Effector CD8-positive, alpha-beta T cell (primary cell): ENCODE measurements at places on chromosomes 4 and X.

GRCh38 chrX:50594788-50595187 is 124.2 kb upstream of the DGKK start:
- no peak for DNase-seq

DNA sequence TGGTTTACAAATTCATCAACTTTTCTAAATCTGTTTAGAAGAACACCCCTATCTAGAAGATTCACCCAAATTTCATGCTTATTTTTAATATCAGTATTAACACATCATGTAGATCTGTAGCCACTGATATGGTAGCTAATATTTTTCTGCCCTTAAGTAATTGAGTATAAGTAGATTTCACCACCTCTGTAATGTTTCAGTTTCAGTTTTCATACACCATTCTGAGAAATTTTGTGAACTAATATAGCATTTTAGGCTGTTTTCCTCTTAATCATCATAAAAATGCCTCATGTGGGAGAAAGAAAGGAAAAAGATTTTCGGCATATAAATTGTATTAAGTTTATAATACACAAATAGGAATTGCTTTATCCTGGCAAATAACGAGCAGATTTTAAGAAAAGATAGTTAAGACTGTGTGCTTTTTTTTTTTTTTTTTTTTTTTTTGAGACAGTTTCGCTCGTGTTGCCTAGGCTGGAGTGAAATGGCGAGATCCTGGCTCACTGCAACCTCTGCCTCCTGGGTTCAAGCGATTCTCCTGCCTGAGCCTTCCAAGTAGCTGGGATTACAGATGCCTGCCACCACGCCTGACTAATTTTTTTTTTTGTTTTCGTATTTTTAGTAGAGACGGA is 21.4 kb upstream of the RBPJ start:
- no peak for DNase-seq

- DNase-seq, result no peak
Measured at GRCh38 chr4:123524958-123525628, 128.5 kb downstream of the SPRY1 start.

GRCh38 chr4:148850257-148850995 is 408.2 kb upstream of the NR3C2 start:
- no peak for DNase-seq

DNA sequence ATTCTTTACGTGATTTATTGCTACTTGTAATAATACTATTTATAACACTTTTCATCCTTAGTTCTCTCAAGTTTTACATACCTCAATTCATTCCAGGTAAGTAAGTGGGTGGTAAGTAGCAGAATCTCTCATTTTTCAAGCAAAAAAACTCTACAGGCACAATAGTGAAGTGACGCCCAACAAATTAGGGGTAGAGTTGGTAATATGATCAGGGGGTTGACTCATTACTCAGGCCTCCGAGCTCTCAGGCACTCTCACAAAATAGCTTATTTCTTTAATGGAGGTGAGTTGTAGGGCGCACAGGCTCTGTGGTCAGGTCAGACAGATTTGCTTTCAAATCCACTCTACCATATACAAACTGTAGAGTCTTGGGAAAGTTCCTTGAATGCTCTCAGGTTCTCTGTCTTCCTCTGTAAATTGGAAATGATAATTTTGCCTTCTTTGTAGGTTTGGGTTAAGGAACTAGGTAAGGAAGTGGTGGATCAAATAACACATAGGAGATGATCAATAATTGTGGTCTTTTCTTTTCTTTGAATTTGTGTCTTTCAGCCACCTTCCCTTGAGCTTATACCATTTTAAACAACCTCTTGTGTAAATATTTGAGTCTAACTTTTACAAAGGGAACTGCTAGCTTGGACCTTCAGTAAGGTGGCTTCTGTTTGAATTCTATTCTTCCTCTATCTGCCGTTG is 134.9 kb upstream of the LEF1 start:
- no peak for DNase-seq

DNA sequence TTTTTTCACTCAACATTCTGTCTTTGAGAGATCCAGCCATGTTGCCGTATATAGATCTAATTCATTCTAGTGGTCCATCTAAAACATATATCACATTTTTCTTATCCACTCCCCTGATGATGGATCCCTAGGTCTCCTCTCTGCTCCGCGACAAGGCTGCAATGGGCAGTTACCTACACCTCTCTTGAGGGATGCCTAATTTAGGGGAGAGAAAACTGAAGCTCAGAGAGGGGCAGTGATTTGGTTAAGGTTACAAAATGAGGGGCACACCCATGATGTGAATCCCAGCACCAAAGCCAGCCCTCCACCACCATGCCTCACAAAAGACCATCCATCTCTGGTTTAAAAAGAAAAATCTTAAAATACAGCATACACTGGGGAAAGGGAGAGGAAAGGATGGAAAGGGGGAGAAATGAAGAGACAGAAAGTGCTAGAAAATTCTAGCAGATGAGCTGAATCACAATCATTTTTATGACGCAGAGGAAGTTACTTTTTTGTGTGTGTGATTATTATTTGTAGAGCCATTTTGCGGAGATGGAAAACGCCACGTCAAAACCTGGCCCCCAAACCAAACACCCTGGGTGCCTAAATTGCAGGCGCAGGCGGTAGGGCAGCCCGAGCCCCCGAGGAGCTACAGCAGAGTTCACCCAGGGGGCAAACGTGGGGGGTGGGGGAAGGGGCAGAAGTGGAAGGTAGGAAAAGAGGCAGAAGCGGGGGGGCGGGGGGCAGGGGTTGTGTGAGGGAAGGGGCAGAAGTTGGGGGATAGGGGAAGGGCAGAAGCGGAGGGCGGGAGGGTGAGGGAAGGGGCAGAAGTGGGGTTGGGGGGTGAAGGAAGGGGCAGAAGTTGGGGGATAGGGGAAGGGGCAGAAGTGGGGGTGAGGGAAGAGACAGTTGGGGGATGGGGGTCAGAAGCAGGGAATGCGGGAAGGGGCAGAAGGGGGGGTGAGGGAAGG is 1.3 kb upstream of the TSPYL2 start:
- peak; percentile 18 for DNase-seq

GRCh38 chr4:184361443-184361842 is 112.9 kb downstream of the IRF2 start:
- DNase-seq, result no peak

DNA sequence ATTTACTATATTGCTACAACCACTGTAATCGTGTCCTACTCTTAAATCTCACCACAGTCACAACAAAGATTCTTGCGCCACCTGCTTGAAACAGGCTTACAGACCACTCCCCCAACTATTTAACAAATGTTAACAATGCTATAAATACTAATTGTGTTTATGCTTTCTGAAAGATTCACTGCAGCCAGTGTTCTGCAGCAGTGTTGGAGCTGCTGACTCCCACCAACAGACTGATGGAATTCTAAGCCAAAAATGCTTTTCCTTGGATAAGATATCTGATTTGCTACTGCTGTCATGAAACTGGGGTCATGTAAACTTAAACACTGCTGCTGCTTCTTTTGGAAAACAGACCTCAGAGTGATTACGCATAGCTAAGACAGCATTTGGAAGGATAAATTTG is 244.2 kb upstream of the MAB21L2 start:
- DNase-seq, result no peak

DNA sequence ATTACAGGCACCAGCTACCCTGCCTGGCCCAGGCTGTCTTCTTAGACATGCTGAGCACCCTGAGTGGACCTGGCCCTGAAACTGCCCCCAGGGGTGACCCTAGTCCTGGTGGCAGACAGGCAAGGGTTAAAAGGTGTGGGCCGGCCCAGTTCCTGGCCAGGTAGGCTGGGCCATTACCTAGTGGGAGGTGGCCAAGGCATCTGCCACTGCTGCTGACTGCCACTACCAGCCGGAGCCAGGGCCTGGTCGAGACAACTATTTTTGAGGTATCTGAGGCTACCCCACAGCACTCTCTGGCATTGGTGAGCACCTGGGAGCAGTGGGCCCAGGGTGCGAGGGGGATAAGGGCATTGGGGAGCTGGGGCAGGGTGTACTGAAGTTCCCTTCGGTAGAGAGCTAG is at the start of gene CCDC120:
Gene CCDC120, plus strand, starts transcription at position 206 of the 400 bp plus-strand sequence. CDS start 3,043 bp downstream, outside the sequence.
- DNase-seq, result no peak

- DNase-seq, result no peak
Measured at GRCh38 chr4:16457944-16458343, 231.7 kb upstream of the TAPT1 start.

DNA sequence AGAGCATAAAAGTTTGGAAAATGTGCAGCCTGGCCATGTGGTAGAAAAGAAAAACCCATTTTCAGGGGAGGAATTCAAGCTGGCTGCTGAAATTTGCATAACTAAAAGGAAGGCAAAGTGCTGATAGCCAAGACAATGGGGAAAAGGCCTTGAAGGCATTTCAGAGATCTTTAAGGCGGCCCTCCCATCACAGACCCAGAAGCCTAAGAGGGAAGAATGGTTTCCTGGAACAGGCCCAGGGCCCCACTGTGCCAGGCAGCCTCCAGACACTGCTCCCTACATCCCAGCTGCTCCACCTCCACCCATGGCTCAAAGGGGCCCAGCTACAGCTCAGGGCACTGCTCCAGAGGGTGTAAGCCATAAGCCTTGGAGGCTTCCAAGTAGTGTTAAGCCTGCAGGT is 158.0 kb upstream of the PRDX4 start:
- DNase-seq, result no peak

- DNase-seq, result no peak
Measured at GRCh38 chr4:139243448-139244365, 36.3 kb downstream of the MGARP start.

DNA sequence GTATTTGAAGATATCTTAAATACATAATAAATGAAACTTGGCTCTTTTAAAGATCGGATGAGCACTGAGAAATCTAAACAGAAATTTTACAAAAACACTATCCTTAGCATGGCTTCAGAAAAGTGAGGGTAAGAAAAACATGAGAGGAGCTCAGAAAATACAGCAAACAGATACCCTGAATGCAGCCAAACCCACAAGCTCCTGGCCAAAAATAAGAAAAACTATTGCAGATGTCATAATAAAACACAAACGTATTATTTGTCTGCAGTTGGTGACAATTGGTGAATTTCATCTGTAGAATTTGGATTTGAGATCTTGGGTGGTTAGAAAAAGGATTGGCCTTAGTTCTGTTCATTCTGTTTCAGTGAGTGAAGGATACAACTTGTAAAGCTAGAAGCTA is 603.9 kb downstream of the INPP4B start:
- DNase-seq, result no peak

DNA sequence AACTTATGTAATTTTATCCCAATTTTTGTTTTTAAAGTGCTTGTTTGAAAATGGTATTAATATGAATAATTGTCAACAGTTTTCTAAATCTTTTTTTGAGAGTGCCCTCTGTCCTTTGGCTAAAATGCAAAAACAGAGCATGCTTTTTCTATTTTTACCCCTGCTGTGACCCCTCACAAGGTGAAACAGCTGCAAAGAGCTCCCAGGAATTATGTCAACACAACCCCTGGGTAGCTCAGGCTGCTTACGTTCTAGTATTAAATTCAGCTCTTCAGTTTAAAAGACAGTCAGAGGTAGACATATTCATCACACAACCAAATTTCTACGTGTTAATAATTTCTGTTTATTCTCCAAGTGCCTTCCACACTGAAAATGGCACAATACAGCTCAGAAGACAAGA is 367.5 kb downstream of the PRDM5 start:
- DNase-seq, result no peak

DNA sequence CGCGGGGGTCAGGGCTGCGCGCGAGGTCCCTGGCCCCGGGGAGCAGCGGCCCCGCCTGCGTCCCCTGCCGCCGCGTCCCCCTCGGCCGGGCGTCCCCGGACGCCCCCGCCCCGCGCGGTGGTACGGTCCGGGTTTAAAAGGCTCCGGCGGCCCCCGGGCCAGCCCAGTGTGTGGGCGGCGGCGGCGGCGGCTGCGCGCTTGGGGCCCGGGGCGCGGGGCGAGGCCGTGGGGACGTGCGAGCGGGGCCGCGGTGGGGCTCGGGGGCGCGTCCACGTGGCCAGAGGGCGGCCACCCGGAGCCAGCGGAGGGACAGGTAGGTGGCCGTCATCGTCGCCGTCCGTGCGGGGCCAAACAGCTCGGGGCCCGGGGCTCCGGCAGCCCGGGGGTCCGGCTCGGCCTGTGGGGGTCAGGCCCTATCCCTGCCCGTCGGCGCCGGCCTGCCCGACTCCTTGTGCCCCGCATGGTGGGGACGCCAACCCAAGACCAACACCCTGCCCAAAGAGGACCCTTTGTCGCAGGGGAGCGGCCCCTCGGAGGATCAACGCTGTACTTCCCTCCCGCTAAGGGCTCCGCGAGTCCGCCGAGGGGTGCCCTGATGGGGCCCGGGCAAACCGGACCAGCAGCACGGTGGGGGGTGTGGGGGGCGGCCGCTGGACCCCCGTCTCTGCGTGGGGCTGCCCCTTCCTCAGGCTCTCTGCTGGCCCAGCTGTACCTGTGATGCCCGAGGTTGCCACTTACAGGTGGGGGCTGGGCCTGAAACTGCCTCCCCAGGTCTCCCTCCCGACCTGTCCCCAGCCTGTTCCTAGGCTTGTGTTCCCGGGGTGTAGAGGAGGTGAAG is at the start of gene PLXNA3:
Gene PLXNA3, plus strand, starts transcription at position 166 of the 838 bp plus-strand sequence. CDS start 1,903 bp downstream, outside the sequence.
- peak; percentile 55 for DNase-seq

DNA sequence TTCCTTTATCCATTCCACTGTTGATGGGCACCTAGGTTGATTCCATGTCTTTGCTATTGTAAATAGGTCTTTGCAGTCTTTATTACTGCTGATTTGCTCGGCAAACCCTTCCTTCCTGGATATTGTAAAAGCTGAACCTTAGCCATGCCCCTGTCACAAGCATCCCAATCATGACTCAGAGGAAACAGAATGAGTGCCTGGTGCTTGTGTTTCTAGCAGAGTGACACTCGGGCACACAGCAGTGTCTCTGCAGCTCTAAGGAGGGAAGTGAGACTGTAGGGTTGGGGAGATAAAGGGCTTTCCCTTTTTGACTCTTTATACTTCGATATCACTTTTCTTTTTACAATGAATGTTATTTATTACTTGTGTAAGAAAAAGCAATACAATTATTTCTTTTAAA is 83.3 kb downstream of the AKAP4 start:
- DNase-seq, result no peak

DNA sequence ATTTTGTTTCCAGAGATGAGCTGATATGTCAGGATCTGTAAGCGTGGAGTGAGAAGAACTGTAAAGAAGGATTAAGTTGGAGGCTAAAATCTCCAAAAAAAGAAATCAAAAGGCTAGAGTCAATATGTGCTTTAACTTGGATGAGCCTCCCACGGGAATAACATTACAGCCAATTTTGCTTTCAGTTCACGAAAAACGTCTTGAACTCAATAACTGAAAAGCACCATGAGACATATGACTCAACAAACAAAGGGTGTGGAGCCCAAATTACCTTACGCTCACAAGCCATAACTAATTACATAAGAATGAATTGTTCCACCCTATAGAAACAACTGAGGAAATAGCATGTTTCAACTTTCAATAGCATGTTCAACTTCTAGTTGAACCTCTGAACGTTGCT is 22.3 kb downstream of the TMPRSS11D start:
- DNase-seq, result no peak
